Activated CD8-positive, alpha-beta T cell treated with anti-CD3 and anti-CD28 coated beads, Interleukin-2, amount 10 ng/mL, durations not matched to agents 7 days and 5 days (primary cell): ENCODE measurements at places on chromosomes 4 and X. TPM values are rescaled to one million over a fixed set of nuclear protein-coding genes. Genes with fewer than 3 reads are reported as not detected.
A peak's percentile ranks its signal among the peaks of the same experiment; 100 is the strongest.

XAGE1A gene
- total RNA-seq, result not detected

GAGE12E gene
- not detected for total RNA-seq

NKX3-2 gene
- total RNA-seq, result not detected

ERCC6L gene
- 14.4 TPM for total RNA-seq

TLR2 gene
- total RNA-seq, result 1.4 TPM

RBMXL3 gene
- not detected for total RNA-seq

MUC7 gene
- not detected for total RNA-seq

CXCL1 gene
- total RNA-seq, result not detected

SLITRK4 gene
- total RNA-seq, result not detected

PCDH10 gene
- total RNA-seq, result not detected

SSX3 gene
- not detected for total RNA-seq

CABS1 gene
- not detected for total RNA-seq

DNA sequence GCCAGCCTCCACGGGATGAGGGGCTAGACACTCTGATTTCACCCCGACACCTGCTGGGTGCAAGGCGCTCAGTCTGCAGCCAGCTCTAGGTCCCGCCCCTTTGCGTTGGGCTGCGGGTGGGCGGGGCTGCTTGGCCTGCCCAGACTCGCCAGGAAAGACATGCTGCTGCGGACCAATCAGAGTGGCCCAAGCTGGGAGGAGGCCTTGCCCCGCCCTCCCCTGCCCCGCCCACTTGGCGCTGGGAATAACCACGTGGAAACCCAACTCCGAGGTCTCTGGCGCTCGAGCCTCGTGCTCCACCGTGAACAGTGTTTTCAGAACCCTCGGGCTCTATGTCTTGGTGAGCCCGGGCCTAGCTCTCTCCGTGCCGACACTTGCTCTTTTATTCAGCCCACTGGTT, 5.3 kb upstream of the VMA21 start:
- no peak for DNase-seq

DNA sequence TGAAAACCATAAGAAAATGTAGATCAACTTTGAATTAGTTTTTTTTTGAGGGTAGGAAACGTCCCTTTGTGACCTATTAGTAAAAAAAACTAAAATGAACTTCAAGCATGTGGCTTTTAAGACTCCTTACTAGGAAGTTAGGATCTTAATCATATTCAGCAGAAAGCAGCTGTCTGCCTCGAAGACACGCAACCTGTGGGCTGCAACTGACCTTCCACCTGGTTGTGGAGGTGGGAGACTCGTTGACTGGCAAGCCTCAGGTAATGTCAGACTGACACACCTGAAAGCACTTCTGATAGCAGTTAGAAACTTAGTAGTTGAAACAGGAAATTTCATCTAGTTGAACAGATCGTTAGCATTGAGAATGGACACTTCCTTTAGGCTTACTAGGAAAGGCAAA, 37.4 kb downstream of the CCNG2 start:
- DNase-seq, result no peak

- no peak for DNase-seq
Observed at GRCh38 chr4:21960793-21961192, 12.2 kb upstream of the KCNIP4 start.

DNA sequence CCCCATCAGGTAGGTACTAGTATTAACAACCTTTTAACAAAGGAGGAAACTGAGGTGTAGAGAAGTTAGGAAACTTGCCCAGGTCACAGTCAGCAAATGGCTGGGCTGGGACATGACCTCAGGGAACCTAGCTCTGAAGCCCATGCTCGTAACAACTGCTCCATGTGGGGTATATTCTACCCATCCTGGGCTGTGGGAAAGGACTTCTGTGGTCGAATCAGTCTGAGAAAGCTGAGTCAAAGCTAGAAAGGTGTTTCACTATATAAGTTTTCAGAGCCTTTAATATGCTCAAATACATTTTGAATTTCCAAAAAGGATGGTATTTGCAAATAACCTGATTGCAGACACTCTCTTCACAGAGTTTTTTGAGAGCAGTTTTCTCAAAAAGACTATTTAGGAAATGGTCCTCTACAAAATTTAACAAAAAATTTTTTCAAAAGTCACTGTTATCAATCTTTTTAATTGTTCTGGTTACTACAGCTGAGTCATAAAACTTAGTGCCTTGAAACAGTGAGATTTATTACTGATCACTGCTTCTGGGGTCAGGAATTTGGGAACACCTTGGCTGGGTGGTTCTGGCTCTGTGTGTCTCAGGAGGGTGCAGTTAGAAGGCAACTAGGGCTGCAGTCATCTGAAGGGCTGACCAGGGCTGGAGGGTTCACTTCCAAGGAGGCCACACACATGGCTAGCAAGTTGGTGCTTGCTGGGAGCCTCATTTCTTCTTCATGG, 53.6 kb downstream of the NSG1 start:
- no peak for DNase-seq

DNA sequence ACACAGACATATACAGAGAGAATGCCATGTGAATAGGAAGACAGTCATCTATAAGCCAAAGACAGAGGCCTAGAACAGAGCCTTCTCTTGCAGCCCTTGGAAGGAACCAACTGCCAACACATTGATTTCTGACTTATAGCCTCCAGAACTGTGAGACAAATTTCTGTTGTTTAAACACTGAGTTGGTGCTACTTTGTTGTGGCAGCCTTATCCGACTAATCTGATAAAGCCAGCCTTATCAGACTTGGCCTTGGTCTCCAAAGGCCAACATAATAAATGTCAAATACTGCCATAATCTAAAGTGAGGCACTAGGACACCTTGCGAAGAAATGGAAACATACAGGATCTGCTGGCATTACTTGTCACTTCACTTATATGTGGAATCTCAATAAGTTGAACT, 24.3 kb upstream of the PRDX4 start:
- no peak for DNase-seq

- DNase-seq, result no peak
Observed at GRCh38 chrX:22278375-22278774, 5.7 kb downstream of the CBLL2 start.

- DNase-seq, result no peak
Observed at GRCh38 chr4:126475730-126476129, 1157.0 kb upstream of the INTU start.

DNA sequence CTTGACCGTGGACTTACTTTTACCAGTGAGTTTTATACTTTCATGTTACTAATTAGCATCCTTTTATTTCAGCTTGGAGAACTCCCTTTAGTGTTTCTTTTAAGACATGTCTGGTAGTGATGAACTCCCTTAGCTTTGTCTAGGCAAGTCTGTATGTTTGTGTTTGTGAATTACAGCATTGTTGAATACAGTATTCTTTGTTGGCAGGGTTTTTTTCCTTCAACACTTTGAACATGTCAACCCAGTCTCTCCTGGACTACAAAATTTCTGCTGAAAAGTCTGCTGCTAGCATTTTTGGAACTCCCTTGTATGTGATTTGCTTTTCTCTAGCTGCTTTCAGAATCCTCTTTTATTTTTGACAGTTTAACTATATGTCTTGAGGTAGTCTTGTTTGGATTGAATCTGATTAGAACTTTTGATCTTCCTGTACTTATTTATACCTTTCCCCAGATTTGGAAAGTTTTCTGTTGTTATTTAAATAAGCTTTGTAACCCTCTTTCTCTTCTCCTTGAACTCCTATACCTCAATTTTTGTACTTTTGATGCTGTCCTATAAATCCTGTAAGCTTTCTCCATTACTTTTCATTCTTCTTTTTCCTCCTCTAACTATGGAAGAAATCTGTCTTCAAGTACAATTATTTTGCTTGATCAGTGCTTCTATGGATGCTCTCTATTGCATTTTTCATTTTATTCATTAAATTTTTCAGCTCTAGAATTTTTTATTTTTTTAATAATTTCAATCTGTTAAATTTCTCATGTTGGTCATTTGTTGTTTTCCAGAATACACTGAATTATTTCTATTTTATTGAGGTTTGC, 14.1 kb downstream of the PAPSS1 start:
- no peak for DNase-seq

DNA sequence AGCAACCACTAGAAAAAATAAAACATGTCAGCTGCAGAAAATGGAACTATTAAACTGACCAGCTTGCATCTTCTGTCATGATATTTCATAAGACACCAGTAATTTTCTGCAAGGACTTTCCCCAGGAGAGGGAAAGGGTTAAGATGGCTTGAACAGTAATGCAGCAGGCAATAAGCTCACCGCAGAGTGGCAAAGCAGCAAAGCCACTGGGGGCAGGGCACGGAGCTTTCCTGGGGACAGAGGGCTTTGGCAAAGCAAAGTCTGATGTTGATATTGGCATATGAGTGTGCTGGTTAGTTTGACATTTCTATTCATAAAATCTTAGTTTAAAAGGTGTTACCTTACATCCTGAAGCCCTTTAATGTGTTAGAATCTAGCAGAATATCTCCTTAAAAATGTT, 55.1 kb upstream of the NAP1L5 start:
- no peak for DNase-seq

- no peak for DNase-seq
Observed at GRCh38 chr4:33054656-33055196, 2334.6 kb downstream of the PCDH7 start.

- DNase-seq, result no peak
Observed at GRCh38 chr4:185352202-185352601, 43.5 kb downstream of the LRP2BP start.

GRCh38 chr4:152509595-152510225, 26.2 kb downstream of the FBXW7 start:
- DNase-seq, result no peak

DNA sequence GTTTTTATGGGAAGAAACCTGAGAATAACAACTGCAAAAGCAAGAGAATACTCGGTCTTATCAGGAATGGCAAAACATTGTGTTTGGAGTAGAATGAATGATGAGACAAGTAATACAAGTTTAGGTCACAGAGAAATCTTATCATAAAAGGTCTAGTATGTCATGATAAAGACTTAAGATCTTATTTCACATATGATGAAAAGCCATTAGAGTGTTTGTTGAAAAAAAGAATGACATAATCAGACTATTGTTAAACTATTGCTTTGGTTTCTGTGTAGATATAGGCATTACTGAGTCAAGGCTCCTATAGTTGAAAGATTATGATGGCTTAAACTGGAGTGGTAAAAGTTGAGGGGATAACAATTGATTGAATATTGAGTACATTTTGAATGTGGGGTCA, 603.6 kb downstream of the CCSER1 start:
- no peak for DNase-seq

DNA sequence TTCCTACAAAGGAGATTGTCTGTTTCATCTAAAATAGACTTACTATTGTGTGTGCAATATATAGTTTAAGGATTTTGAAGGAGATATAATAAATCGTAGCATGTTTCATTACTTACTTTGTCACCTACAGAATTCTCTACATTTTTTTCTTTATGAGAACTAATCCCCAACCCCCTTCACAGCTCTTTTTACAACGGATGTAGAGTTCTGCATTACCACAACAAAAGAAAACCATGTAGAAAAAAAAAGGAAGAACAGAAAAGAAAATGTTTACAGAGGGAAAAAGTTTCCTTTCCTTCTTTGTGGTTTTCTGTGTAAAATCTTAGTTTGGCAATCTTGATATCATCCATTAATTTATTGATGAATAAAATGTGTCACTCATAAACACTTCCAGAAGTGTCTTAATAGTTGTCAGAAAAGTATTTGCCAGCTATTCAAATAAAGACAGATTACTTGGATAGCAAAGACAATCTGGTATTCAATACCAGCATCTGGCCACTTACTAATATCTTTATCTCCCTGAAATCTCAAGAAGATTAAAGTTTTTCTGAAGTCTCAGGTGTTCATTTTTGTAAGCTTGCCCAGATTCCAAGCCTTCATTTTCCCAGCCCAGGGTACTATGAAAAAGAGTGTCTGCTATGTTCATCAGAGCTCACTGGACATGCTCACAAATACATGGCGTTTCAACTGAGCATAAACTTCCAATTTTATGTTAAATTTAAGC, 806.8 kb downstream of the PCDH19 start:
- DNase-seq, result no peak

- DNase-seq, result no peak
Observed at GRCh38 chrX:6793000-6793399, 258.1 kb upstream of the VCX3A start.

GRCh38 chrX:39935411-39936064, 162.2 kb downstream of the BCOR start:
- no peak for DNase-seq

GRCh38 chrX:41142130-41142910, 57.1 kb downstream of the USP9X start:
- no peak for DNase-seq

DNA sequence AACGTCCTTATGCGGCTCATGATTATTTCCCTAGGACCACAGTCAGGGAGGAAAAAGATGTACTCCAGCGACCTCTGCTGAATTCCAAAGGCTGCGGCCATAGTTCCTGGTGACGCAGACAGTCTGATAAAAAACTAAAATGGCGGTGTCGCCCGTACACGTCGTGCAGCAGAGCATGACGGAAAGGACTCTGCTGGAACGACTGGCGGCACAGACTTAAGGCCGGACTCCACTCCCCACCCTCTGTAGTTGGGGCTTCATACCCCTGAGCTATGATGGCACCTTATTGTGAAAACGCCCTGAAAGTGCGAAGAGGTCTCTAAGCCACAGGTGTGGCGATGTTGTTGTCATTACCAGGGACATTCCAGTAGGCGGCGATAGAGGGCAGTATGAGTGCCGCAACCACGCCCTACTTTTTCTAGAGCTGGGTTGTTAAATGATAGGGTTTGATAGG, 90.0 kb upstream of the EDA2R start:
- peak; percentile 59 for DNase-seq

DNA sequence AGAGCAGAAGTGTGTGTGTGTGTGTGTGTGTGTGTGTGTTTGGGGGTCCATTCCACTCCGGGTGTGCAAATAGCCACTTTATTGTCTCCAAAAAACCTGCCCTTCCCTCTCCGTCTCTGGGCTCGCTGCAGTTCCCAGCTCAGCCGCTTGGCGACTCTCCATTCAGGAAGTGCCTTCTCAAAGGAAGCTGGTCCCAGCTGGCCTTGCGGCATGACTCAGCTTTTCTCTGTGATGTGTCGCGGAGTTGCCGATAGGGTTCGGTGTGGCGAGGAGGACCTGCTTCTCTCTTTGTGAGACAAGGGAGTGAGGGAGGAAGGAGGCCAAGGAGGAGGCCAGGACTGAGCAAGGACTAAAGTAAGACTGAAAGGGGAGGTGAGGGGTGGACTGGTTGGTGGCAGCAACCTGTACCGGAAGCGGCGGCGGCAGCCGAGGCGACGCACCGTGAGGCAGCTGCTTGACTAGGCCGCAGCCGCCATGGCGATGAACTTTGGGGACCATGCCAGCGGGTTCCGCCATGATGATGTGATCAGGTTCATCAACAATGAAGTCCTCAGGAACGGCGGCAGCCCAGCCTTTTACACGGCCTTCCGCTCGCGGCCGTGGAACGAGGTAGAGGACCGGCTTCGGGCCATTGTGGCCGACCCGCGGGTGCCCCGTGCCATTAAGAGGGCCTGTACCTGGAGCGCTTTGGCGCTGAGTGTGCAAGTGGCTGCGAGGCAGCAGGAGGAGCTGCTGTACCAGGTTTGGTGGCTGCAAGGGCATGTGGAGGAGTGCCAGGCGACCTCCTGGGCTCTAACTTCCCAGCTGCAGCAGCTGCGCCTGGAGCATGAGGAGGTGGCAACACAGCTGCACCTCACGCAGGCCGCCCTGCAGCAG, at the start of gene TEX13C:
TSS of gene TEX13C (plus strand) at position 226 of the 876 bp plus-strand sequence. CDS start at position 475, 249 bp downstream.
- no peak for DNase-seq

GRCh38 chr4:36399762-36400353, 118.4 kb downstream of the DTHD1 start:
- DNase-seq, result peak; percentile 66
